Hypothalamus (tissue), 51 donors: ENCODE measurements at places on chromosomes 2 and 18.

DNA sequence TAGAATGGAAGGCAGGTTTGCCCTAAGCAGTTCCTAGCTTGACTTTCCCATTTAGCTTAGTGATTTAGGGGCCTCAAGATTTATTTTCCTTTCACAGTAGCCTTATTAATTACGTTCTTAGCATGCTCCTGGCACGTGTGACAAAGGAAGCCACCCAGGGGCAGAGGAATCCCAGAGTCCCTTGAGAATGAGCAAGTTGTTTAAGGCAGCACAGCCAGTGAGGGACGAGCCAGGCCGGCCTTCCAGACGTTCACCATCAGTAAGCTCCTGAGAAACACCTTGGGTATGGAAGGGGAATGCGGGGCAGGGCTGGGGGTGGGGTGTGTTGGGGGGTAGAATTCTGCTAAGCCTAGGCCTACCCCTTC is 76.3 kb downstream of the SOWAHC start:
- no peak for DNase-seq

DNA sequence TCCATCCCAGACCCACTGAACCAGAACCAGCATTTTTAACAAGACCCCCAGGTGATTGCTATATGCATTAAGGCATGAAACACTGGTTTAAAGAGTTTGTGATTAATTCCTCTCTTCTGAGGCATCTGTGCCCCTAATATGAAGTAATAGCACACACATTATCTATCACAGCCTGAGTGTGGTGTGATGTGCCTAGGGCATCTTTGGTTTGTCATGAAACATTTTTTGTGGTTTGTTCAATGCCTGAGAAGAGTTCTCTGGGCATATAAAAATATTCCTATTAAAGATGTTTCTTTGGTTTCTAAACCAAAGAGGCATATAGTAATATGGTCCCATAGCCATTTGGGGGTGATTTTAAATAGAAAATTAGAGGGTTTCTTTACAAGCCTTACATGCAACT is 221.7 kb upstream of the SPOPL start:
- no peak for DNase-seq

DNA sequence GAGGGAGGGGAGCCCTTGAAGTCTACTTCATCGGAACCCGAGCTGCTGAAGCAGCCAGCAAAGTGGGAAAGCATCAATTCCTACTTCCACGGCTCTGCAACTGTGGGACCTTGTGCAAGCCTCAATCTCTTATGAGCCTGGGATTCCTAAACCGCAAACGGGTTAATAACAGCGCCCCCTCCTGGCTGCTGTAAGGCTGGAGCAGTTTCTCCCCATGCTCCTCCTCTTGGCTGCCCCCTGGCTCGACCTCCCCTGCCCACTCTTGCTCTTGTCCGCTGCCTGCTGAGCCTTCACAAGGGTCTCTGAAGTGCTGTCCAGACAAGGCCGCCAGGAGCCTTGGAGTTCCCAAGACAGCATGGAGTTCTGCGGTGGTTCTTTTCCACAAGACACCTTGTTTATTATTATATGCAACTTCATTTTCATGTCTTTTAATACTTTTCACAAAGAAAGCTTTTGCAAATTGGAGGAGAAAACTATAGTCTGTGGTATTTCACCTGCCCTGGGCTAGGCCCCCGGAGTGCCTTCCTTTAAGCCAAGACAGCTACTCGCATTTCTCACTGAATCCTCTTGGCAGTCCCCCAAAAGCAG is 157.2 kb downstream of the DDX1 start:
- no peak for DNase-seq

- DNase-seq: no peak
Measured at GRCh38 chr2:216033403-216033802, 20.1 kb upstream of the MREG start.

- no peak for DNase-seq
Measured at GRCh38 chr2:33378556-33379210, 97.8 kb upstream of the RASGRP3 start.

GRCh38 chr18:71405169-71405809 is 1116.4 kb downstream of the SOCS6 start:
- DNase-seq: no peak
